WTC11 (cell line): ENCODE measurements at places on chromosomes 7 and 10. TPM values are rescaled to one million over a fixed set of nuclear protein-coding genes. Genes with fewer than 3 reads are reported as not detected.

- no peak overlapping the region for H3K4me3 ChIP-seq
- no peaks in the 10 kb centered on the region for H3K4me1 ChIP-seq
- H3K27ac ChIP-seq, result no peak overlapping the region
- DNase-seq, result no peak
- no peaks in the 10 kb centered on the region for H3K36me3 ChIP-seq
Measured at GRCh38 chr7:99720800-99721595, 14.0 kb downstream of the CYP3A7 start.

DNA sequence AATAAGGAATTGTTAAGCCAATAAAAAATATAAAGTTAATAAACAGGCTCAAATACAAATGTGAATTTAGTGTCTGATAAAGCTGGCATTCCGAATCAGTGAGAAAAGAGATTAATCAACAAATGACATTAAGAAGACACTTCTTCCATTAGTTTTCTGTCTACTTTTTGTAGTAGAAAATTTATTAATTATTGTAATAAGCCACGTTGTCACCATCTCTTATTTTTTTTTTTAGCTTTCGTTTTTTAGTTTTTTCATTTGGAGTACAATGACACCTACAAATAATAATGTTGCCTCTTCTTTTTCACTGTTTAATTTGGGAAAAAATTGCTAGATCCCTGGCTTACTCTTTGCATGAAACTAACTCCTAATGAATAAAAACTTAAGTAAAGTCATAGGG lies 46.8 kb upstream of the STEAP1B start:
- H3K27ac ChIP-seq, result no peak overlapping the region
- no peaks in the 10 kb centered on the region for H3K36me3 ChIP-seq
- H3K4me1 ChIP-seq, result peaks cover 19% of the 10 kb centered on the region
- no peak overlapping the region for H3K4me3 ChIP-seq

GRCh38 chr7:50723173-50723572 lies 59.5 kb downstream of the GRB10 start:
- H3K27me3 ChIP-seq, result no peaks in the 10 kb centered on the region
- H3K4me1 ChIP-seq, result peaks cover 44% of the 10 kb centered on the region
- DNase-seq, result no peak

DNA sequence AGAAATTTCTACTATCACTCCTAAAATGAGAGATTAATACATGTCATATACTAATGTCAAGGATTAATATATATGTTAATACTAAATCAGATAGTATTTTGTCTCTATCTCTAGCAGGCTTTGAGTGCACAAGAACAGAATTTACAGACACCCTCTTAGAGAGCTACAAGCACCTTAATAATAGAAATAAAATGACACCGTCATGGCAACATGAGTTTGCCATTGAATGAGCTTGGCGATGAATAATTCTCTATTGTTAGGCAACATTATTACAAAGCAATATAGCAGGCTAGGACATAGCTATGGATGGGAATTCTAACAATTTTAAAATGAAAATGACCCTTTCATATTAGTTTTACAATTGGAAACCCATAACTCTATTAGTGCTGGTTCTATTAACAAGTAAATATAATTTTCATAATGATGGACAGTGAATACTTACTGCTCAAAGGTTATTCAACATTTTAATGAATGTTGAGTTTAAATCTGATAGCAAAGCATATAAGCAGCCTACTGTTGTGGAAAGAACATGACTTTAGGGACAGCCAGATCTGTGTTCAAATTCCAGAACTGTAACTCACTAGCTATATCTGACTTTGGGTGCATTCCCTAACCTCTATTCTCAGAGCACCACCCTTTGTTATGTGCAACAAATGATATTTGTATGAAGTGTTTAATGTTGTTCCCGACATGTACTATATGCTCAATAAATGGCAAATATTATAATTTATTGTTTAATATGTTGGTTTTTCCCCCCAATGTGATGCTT lies 184.5 kb upstream of the DKK1 start:
- DNase-seq, result no peak
- no peak overlapping the region for H3K4me3 ChIP-seq
- no peaks in the 10 kb centered on the region for H3K36me3 ChIP-seq
- H3K4me1 ChIP-seq, result peaks cover 8% of the 10 kb centered on the region
- no peak overlapping the region for H3K27ac ChIP-seq

The H2BK1 gene
- 0.87 TPM in 1 of 3 replicates, not detected in the others for total RNA-seq

The MSMB gene
- total RNA-seq, result not detected in 3 replicates
